ENCODE measurements at places on chromosomes 16 and 17. TPM values are rescaled to one million over a fixed set of nuclear protein-coding genes. Genes with fewer than 3 reads are reported as not detected.

GRCh38 chr16:86814256-86814655 lies 235.9 kb downstream of the FOXL1 start:
- no peak for DNase-seq

DNA sequence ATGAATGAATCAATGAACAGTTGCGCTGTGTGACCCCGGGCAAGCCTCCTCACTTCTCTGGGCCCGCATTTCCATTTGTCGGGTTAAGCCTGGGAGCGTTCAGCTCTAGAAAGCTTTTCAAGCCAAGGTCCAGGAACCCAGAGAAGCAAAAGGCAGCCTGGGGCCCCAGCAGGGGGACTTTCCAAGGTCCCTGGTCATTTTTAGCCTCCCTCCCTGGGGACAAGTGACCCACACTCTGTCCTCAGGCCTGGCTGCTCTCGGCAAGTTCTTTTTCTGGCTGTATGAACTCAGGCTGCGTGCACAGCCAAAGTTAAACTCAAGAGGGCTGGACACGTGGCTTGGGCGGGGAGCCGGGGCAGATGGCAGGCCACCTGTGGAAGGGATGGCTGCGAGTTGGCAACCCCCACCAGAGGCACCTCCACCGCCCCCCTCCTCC lies 41.4 kb upstream of the CIBAR2 start:
- peak; percentile 89 for DNase-seq

GRCh38 chr17:3935140-3935542 lies 18.9 kb upstream of the P2RX1 start:
- peak; percentile 36 for DNase-seq

DNA sequence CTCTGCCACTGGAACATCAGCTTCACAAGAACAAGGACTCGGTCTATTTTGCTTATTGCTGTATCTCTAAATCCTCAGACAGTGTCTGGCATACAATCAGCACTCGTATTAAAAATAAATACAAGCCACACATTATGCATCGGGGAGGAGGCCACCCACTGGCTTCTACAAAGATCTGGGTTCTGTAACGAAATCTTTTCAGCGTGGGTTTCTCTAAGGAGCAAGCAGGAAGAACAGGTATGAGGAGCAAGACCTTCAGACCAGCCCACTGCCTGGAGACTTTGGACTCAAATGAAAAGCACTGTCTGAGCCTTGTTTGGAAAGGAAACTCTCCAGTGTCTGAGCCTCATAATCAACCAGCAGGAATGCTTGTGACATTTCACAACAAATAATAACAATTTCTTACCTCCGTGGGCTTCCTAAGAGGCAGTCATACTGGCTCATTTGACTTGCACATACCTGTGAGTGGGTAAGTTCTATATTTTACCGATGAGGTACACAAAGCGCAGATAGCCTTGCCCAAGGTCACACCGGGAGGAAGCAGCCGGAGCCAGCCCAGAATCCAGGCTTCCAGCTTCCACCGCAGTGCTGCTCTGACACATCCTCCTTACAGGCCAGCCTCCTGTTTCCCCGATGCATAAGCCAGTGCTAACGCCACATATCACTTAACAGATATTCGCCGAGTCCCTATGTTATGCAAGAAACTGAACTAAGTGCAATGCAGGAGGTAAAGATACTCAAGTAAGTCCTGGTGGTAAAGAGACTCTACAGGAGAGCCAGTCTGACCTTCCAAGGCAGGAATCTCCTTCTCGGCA lies 118.6 kb upstream of the TNRC6C start:
- DNase-seq = no peak

GRCh38 chr16:64870859-64871258 lies 251.0 kb downstream of the CDH11 start:
- DNase-seq = no peak

DNA sequence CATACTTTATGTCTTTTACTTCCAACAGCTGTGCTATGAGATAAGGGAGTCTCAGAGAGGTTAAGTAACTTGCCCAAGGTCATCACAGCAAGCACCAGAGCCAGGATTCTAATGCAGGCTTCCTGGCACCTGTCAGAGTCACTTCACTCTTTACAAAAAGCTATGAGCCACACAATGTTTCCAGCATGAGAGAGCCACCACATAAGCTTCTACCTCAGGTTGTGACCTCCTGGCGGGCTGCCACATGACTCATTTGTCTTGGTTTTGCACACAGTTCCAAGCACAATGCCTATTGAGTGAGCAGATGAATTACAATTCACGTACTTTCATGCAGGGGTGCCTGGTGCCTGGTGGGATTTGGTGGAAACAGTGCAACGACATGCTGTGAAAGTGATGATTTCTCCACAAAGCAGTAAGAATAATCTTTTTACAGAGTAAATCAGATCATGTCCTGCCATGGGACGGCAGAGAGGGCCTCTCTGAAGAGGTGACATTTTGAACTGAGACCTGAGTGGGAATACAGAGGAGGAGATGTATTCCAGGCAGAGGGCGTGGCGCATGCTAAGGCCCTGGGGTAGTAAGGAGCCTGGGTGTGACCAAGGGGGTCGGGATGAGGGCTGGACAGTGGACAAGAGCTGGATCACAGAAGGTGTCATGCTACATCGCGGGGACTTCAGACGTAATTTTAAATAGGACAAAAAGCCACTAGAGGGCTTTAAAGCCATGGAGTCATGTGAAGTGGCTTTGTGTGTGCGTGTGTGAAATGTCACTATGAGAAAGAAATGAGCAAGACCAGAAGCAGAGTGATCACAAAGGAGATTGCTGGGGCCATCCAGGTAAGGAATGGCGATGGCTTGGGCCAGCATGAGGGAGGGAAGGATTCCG lies 53.4 kb downstream of the CACNG3 start:
- no peak for DNase-seq

DNA sequence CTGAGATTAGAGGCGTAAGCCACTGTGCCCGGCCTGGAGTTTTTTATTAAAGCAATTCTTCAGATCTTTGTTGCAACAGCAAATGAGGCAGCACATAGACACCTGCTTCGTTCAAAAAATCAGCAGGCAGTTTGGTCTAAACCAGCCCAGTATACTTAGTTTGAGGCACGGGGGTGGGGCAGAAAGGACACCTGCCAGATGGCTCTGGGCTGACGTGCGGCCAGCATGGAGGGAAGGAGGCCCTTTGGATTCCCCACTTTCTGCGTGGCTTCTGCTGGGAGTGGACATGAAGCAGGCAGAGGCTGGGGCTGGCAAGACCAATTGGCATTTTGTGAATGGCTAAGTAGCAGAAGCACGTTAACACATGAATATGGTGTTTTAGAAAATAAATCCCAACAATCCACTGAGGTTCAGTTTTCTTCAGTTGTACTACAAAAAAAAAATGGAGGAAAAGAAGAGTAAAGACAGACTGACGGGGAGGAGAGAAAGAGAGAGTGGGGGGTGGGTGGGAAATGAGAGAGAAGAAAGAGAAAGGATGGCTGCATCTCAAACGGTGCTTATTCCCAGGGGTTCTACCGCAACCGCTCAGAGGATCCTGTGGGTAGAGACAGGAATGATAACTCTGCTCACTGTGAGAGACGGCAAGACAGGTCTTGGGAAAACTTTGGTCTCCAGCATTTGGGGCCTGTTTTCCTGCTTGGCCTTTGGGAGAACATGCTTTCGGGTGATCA lies 16.3 kb downstream of the C16orf46 start:
- DNase-seq = peak; percentile 65

DNA sequence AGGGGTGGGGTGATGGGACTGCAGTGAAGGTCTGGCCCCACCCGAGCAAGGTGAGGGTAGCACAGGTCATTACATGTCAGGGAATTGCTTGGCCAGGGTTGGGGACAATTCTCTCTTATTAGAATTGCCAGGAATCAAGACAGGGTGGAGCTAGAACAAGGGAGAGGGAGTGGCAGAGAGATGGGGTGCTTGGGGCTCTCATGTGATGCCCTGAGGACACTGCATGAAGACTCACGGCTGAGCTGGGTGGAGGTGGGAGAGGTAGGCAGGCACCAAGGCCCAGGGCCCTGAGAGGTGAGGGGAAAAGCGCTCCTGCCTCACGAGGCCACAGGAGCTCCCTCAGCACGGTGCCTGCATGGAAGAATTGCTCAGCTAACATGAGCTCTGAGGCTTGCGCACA lies 3.6 kb downstream of the DPEP1 start:
- DNase-seq = no peak

- no peak for DNase-seq
Observed at GRCh38 chr16:81810361-81810760, 31.3 kb downstream of the PLCG2 start.

DNA sequence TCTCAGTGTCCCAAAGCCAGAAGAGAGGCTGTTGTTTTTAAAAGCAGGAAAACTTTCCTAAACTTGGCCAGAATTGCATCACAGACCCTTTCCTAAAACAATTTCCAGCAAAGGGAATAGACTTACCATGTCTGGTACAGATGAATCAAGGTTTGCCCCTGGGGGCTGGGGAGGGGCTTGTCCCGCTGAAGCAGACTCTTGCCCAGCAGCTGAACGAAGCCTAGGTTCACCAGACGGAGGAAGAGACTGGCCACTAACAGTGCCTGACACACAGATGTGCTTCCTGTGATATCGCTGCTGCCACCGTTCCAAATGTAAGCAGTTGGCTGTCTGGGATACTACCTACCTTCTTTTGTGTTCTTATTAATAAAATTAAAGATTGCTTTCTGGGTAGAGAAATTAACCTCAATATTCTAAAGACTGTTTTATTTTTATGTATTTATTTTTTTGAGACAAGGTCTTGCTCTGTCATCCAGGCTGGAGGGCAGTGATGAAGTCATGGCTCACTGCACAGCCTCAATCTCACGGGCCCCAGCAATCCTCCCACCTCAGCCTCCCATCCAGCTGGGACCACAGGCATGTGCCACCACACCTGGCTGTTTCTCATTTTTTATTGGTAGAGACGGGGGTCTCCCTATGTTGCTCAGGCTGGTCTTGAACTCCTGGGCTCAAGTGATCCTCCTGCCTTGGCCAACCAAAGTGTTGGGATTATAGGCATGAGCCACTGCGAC lies 13.5 kb downstream of the PRCD start:
- no peak for DNase-seq

DNA sequence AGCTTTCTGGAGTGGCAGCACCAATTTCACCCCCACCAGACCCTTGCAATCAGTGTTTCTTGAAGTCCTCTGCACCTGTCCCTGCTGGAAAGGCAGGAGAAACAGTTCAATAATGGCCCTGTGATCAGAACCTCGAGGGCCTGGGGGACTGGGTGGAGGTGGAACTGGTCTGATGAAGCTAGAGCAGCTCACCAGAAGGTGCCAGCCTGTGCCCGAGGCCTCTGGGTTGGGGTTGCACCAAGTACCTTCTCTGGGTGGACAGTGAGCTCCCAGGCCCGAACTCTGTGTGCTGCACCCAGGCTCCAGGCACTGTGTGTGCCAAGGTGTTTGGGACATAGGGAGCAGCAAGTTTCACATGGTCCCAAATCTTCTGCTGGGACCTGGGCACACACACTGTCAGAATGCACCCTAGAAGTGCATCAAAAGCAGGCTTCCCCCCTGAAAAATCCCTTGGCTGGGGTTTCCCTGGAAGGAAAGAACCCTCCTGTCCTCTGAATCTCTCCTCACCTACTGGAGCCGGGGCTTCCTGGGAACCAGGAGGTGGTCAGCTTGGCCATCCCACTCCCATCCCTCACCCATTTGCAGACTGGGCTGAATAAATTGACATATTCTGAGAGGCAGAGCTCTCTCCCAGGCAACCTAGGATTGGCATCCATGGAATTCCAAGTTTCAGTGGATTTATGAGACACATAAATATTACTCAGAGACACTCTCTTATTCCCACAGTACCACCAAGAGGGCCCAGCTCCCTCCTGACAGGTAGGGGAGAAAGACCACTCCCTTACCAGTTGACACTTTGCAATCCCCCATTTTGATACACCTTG lies 17.4 kb downstream of the CD300LG start:
- no peak for DNase-seq

DNA sequence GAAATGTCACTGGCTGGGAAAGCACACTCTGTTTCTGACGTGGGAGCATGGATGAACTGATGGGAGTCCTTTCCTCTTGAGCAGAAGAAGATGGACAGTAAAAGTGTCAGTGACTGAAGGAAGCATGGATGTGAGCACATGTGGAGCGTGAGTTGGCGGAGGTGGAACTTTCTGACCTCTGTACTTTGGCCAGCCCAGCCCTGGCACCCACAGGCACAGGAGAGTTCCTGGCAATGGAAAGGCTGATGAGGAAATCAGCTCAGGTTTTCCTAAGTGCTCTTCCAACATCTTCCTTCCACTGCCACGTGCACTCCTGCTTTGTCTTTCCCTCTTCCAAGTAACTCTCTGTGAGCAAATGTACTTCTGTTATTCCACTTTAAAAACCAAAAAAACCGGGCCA lies 276.8 kb downstream of the NTN1 start:
- DNase-seq = no peak

The GPR179 gene
- total RNA-seq = 0.45 TPM
